ENCODE measurements at places on chromosomes 5 and 9.

- DNase-seq, result no peak
Observed at GRCh38 chr5:56480705-56481427, 247.7 kb upstream of the ANKRD55 start.

DNA sequence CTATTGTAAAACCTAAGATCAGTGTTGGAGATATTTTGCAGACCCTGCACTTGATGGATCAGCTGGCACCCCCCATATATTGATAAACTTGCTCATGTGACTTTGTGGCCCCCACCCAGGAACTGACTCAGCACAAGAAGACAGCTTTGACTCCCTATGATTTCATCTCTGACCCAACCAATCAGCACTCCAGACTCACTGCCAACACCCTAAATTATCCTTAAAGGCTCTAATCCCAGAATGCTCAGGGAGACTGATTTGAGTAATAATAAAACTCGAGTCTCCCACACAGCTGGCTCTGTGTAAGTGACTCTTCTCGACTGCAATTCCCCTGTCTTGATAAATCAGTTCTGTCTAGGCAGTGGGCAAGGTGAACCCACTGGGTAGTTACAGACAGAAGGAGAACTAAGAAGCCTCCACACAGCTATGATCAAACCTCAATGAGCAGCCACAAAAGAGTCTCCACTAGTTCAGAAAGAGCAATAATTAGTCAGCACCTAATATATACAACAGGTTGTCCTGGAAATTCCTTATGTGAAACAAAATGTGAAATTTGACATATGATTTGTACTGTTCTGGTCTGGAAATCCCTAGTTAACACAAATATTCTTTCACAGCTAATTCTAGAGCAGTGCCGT lies 52.2 kb downstream of the ACTL7B start:
- no peak for DNase-seq

DNA sequence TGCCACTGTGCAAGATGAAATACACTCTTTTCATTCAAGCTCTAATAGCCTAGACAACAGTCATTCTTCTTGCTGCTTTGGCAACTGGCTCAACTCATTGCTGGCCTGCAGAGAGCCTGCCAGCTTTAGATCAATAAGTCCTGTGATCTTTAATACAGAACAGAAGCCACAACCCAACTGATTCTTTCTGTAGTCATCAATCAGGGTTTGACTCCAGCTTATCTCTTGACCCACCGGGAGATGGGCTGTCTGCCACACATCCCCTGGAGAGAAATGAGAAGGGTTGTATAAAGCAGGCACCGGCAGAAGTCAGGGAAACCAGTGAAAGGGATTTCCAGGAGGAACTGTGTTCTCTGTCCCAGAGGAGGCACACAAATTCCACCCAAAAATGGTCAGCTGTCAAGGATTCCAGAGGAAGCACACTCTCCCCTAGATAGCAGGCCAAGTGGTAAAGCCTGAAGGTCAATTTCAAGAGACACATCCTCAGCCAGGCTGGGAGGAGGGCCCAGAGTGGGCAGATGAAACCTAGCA lies 24.5 kb downstream of the LHFPL2 start:
- no peak for DNase-seq

- no peak for DNase-seq
Observed at GRCh38 chr5:79074641-79075040, 5.1 kb downstream of the BHMT2 start.

GRCh38 chr5:74673011-74673790 lies 11.8 kb upstream of the HEXB start:
- no peak for DNase-seq

GRCh38 chr5:7960142-7960541 lies 91.2 kb downstream of the MTRR start:
- DNase-seq, result no peak

DNA sequence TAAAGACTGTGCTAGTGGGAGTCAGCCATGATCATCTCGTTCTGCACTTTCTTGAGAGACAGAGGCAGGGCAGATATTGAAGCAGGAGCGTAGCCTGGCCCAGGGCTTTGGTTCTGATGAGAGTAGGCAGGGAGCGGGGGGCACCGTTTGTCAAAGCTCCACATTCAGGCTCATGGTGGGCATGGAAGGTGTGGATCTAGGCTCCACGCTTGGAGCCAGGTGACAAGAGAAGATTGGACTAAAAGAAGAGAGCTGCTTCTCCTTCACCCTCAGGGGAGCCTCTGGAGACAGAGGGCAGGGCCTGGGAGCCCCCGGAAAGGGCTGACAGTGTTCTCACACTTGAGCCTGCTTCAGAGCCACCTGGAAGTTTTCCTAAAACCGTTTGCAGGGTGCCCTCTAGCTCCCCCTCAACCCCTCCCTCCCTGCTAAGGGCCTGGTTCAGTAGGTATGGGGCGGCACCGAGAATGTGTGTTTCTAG lies 24.7 kb upstream of the FCN2 start:
- no peak for DNase-seq

GRCh38 chr5:127089191-127089590 lies 15.9 kb upstream of the C5orf63 start:
- DNase-seq, result no peak

- no peak for DNase-seq
Observed at GRCh38 chr9:92989561-92989960, 42.2 kb downstream of the FGD3 start.

DNA sequence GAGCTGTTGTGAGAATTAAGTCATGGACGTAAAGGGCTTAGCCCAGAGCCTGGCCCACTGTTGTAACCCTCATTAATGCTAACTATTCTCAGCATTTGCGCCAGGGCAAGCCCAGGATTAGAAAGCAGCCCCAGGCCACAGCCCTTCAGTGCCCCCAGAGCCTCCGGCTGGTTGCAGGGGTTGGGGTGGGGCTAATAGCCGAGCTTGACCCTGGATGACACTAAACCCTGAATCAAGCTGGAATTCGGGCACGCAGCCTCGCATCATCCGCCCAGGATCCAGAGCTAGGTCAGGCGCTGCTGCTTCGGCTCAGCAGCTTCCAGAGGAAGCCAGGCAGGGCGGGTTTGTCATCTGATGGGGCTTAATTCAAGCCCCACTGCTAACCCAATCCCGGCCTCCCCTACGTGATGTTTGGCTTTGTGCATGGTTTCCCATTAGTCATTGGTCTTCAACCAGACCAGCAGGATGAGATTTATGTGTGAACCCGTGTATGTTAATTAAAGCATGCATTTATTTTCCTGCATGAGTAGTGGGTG lies 1.2 kb upstream of the MEGF9 start:
- no peak for DNase-seq

DNA sequence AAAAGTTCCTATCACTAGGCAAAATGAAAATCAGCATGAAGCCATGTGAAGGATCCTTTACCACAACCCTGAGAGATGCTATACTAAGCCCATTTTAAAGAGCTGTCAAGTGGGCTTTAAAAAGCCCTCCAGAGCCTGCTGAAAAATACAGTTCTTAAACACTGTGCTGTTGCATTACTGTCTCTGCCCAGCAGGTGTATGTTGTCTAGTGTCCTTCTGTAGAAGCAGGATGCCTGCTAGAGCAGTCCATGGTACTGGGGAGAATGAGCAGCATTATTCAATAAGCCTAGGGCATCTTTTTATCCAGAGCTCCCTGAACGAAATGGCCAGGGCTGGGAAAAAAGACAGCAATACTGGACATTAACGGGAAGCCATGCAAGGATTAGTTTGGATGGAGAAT lies 126.2 kb upstream of the PLCXD3 start:
- no peak for DNase-seq

GRCh38 chr9:35172878-35173277 lies 11.1 kb downstream of the UNC13B start:
- DNase-seq, result no peak

DNA sequence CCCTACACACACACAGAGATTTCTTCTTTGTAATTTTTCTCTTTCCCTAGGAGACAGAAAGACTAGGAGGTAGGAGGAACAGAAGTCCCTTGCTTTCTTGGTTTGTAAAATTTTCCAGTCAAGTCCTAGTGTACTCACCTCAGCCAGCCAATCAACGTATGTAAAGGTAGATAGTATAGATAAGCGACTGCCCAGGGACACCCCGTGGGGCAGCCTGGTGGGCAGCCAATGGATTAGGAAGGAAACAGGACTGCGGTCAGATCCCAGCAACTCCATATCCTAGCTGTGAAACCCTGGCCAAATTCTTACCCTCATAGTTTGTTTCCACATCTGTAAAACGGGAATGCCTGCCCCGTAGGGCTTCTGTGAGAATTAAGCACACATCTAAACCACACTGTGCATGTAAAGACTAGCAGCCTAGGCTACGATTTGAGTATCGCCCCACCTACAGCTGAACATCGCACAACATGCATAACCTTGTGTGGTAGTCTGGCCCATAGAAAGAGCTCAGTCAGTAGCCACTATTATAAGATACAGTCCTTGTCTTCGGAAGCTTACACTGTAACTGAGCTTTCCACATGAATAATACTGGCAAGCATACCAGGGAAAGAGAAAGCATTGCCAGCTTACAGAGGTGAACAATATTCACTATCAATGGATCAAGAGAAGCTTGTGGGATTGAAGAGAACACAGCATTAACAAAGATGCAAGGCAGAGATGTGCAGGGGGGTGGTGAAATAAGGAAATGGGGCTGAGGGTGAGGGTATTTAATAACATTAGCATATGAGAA lies 353.4 kb upstream of the PANK3 start:
- DNase-seq, result no peak

DNA sequence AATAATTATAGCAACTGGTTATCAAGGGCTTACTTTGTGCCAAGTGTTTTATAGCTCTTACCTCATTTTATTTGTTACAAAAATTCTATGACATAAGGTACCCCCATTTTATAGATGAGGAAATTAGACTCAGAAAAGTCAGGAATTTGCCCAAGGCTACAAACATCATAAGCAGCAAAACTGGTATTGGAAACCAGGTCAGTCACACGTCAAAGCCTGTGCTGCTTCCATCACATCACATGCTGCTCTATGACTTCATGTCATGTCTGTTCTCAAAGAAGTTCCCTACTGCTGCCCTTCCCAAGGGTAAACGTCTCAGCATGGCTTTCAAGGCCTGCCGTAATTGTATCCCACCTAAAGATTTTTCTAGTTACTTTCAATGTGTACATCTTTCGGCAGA lies 6.9 kb upstream of the KIF2A start:
- DNase-seq, result no peak

GRCh38 chr5:143313298-143313852 lies 90.1 kb downstream of the NR3C1 start:
- DNase-seq, result no peak

DNA sequence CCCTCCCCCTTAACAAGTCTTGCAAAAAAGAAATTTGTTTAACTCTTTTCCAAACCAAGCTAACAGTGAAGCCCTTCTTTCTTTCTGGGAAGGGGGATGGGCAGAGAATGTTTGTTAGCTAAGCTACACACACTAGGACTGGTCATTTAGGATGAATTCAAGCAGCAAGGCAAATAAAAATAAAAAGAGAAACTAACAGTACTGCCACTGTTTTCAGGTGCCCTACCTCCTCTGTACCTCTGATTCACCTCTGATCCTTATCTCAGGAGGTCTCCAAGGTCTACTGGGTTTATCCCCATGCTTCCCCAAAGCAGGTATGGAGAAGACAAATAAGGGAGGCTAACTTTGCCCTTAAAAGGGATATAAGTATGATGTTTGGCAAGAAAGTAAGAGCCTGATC lies 52.9 kb downstream of the ELL2 start:
- no peak for DNase-seq
